Activated naive CD8-positive, alpha-beta T cell treated with anti-CD3 and anti-CD28 coated beads, Interleukin-2, amount 50 U/mL, for 24 hours (primary cell): ENCODE measurements at places on chromosomes 6 and 20.

GRCh38 chr6:168034537-168034936 is 37.1 kb downstream of the KIF25 start:
- H3K4me1 ChIP-seq: no peaks in the 10 kb centered on the region
- DNase-seq: no peak
- no peak overlapping the region for H3K27ac ChIP-seq
- H3K36me3 ChIP-seq: peaks cover 4% of the 10 kb centered on the region
- H3K27me3 ChIP-seq: peaks cover 39% of the 10 kb centered on the region
- H3K4me3 ChIP-seq: no peak overlapping the region

- DNase-seq: no peak
- no peak overlapping the region for H3K27ac ChIP-seq
- H3K4me1 ChIP-seq: no peaks in the 10 kb centered on the region
These were observed 100.0 kb downstream of the CD24 start for GRCh38 chr6:106874481-106874880.

- no peak overlapping the region for H3K27ac ChIP-seq
- no peak overlapping the region for H3K4me3 ChIP-seq
- H3K4me1 ChIP-seq: no peaks in the 10 kb centered on the region
- H3K27me3 ChIP-seq: no peaks in the 10 kb centered on the region
- H3K36me3 ChIP-seq: no peaks in the 10 kb centered on the region
- no peak for DNase-seq
These were observed 447.2 kb downstream of the DOK5 start for GRCh38 chr20:54922636-54923035.

DNA sequence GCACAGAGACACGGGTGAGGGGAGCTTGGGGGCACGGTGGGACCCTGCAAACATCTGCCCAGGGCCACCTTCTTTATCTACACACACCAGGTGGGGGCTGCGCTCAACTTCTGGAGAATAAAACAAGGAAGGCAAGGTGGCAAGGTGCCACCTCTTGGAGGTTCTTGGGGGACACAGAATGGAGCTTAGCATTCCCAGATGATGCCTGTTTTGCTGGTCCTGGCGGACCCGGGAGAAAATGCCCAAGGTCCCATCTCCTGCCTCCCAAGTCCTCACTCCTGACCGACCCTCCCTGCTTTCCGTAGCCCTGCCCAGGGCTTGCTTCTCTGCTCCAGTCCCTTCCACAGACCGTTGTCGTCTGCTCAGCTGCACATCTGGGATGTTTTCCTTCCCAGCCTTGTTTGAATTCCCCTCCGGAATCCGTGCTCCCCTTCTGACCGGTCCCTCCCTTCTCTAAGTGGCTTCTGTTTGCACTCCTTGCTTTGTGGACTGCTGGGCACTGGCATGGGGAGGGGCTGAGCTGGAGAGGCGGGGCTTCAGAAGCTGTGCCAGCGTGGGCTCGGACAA is 13.1 kb downstream of the ITPR3 start:
- no peaks in the 10 kb centered on the region for H3K27me3 ChIP-seq
- peak overlapping the region; percentile 75 for H3K4me3 ChIP-seq
- peak overlapping the region; percentile 46 for H3K27ac ChIP-seq

- DNase-seq: no peak
- H3K27ac ChIP-seq: no peak overlapping the region
- no peaks in the 10 kb centered on the region for H3K27me3 ChIP-seq
- peaks cover 7% of the 10 kb centered on the region for H3K36me3 ChIP-seq
- no peak overlapping the region for H3K4me3 ChIP-seq
These were observed 4.0 kb downstream of the GSS start for GRCh38 chr20:34951652-34952051.

- no peaks in the 10 kb centered on the region for H3K36me3 ChIP-seq
- no peak overlapping the region for H3K4me3 ChIP-seq
- H3K27ac ChIP-seq: no peak overlapping the region
- no peaks in the 10 kb centered on the region for H3K4me1 ChIP-seq
- no peak for DNase-seq
These were observed 470.6 kb downstream of the MAFB start for GRCh38 chr20:40218316-40218969.

- H3K4me1 ChIP-seq: no peaks in the 10 kb centered on the region
- H3K4me3 ChIP-seq: no peak overlapping the region
- no peak overlapping the region for H3K27ac ChIP-seq
These were observed 88.7 kb upstream of the BMP5 start for GRCh38 chr6:55964136-55964535.

DNA sequence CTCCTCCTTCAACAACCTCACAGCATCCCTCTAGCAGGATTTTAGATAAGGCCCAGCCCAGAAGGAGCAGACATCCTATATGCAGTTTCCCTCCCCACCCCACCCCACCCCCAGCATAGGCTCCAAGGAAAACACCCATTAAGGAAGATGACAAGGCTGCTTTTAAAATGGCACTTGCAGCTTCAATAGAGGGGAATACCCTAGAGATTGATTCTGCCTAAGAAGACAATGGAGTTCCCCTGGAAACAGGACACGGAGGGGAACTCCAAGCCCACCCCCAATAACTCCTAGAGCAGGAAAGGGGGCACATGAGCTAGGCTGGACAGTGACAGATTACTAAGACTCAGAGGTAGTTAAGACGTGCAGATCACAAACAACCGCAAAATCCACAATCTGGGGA is 34.7 kb downstream of the CPNE5 start:
- H3K4me1 ChIP-seq: no peaks in the 10 kb centered on the region
- no peak for DNase-seq
- no peak overlapping the region for H3K27ac ChIP-seq
- no peak overlapping the region for H3K4me3 ChIP-seq
- H3K27me3 ChIP-seq: peaks cover 4% of the 10 kb centered on the region
- no peaks in the 10 kb centered on the region for H3K36me3 ChIP-seq

DNA sequence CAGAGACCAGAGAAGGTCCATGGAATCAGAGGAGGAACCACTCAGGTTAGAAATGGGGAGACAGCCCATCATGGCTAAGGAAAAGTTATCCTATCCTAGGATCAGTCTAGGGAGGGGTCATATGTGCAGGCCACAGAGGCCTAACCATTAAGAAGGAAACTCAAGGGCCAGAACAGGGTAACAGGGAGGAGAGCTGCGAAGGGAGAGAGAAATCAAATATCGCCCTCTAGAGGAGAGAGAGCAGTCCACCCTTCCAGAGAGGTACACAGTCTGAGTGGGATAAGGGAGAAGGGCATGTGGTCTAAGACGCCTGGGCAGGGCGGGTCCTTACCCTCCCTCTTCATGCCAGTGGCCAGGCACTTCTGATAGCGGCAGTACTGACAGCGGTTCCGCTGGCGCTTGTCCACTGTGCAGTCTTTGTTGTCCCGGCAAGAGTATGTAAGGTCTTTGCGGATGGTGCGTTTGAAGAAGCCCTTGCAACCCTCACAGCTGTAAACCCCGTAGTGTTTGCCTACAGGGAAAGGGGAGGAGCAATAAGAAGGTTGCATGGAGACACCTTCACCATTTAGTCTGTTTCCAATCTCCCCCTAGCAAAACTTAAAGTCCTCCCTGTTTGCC is 2.9 kb downstream of the RXRB start:
- peak overlapping the region; percentile 52 for H3K4me3 ChIP-seq
- peaks cover 38% of the 10 kb centered on the region for H3K36me3 ChIP-seq
- DNase-seq: no peak
- H3K4me1 ChIP-seq: peaks cover 56% of the 10 kb centered on the region
